ENCODE measurements at places on chromosomes 11 and 22.
A peak's percentile ranks its signal among the peaks of the same experiment; 100 is the strongest.

- DNase-seq, result no peak
- H3K36me3 ChIP-seq, result no peaks in the 10 kb centered on the region
- H3K27me3 ChIP-seq, result peaks cover 2% of the 10 kb centered on the region
- no peaks in the 10 kb centered on the region for H3K4me1 ChIP-seq
These were observed 88.7 kb upstream of the TIMP3 start for GRCh38 chr22:32712644-32713355.

GRCh38 chr11:113847111-113847510, 28.3 kb downstream of the USP28 start:
- no peak overlapping the region for H3K27ac ChIP-seq
- H3K4me3 ChIP-seq, result no peak overlapping the region

- H3K27ac ChIP-seq, result no peak overlapping the region
- no peak overlapping the region for H3K4me3 ChIP-seq
- peaks cover 14% of the 10 kb centered on the region for H3K27me3 ChIP-seq
- H3K4me1 ChIP-seq, result no peaks in the 10 kb centered on the region
These were observed 161.3 kb downstream of the MYO18B start for GRCh38 chr22:25903294-25903693.

- H3K4me1 ChIP-seq, result peaks cover 18% of the 10 kb centered on the region
- H3K4me3 ChIP-seq, result no peak overlapping the region
- no peak for DNase-seq
- no peaks in the 10 kb centered on the region for H3K36me3 ChIP-seq
- no peak overlapping the region for H3K27ac ChIP-seq
These were observed 49.4 kb upstream of the ADA2 start for GRCh38 chr22:17268501-17269223.

- H3K4me1 ChIP-seq, result peaks cover 32% of the 10 kb centered on the region
- H3K27ac ChIP-seq, result no peak overlapping the region
- no peaks in the 10 kb centered on the region for H3K36me3 ChIP-seq
- no peaks in the 10 kb centered on the region for H3K27me3 ChIP-seq
These were observed 2093.5 kb downstream of the LRRC4C start for GRCh38 chr11:39365809-39366436.

DNA sequence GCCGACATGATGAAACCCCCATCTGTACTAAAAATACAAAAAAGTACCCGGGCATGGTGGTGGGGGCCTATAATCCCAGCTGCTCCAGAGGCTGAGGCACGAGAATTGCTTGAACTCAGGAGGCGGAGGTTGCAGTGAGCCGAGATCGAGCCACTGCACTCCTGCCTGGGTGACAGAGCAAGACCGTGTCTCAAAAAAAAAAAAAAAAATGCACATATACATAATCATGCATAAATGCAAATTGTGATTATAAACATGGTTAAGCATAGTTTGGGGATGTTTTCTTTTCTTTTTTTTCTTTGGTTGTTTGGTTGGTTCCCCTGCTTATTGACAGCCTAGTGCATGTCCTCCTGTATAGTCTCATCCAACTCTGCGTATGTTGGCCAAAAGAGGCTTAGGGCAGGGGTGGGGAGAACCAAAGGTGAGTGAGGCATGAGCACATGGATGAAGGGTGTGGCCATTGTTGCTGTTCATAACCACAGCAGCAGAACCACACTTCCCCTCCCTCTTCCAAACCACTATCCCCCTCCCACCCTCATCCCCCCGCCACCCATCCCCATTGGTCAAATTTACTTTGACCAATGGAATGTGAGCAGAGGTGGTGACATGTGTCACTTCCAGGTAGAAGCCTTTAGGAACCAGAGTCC, 6.9 kb upstream of the VPS37C start:
- no peak overlapping the region for H3K27ac ChIP-seq
- H3K36me3 ChIP-seq, result no peaks in the 10 kb centered on the region
- no peak overlapping the region for H3K4me3 ChIP-seq
- DNase-seq, result no peak

- H3K4me1 ChIP-seq, result no peaks in the 10 kb centered on the region
- no peaks in the 10 kb centered on the region for H3K36me3 ChIP-seq
- H3K27me3 ChIP-seq, result peaks cover 2% of the 10 kb centered on the region
- no peak overlapping the region for H3K27ac ChIP-seq
- no peak for DNase-seq
- H3K4me3 ChIP-seq, result no peak overlapping the region
These were observed 43.2 kb upstream of the UBASH3B start for GRCh38 chr11:122612123-122612824.

DNA sequence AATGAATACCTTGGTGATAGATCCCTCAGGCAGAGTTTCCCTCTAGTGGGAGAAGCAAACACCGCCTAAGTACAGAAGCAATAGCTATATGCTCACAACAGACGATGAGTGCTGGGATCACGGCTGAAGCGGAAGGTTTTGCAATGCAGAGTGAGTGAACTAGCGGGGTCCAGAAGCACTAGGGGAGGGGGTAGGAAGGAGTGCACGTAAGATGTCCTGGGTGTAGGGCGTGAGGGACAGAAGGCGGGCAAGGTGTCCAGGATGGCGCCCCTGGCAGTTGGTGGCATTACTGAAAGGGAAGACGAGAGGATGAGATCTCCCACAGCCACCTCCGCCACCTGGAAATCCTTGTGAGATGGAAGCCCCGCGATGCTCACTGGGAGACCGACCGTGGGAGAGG, 81.0 kb downstream of the ETS1 start:
- peak overlapping the region; percentile 98 for H3K27ac ChIP-seq
- H3K4me1 ChIP-seq, result peaks cover 89% of the 10 kb centered on the region
- peaks cover 85% of the 10 kb centered on the region for H3K36me3 ChIP-seq
- peak overlapping the region; percentile 96 for H3K4me3 ChIP-seq
- no peaks in the 10 kb centered on the region for H3K27me3 ChIP-seq

- H3K27me3 ChIP-seq, result no peaks in the 10 kb centered on the region
- H3K4me1 ChIP-seq, result peaks cover 5% of the 10 kb centered on the region
- no peak overlapping the region for H3K4me3 ChIP-seq
- no peak overlapping the region for H3K27ac ChIP-seq
These were observed 43.8 kb upstream of the BARX2 start for GRCh38 chr11:129331871-129332274.

GRCh38 chr11:121904148-121904547, 211.9 kb downstream of the BLID start:
- no peaks in the 10 kb centered on the region for H3K36me3 ChIP-seq
- no peak for DNase-seq
- no peak overlapping the region for H3K27ac ChIP-seq
- H3K4me1 ChIP-seq, result no peaks in the 10 kb centered on the region
- no peak overlapping the region for H3K4me3 ChIP-seq
- H3K27me3 ChIP-seq, result peaks cover 14% of the 10 kb centered on the region

- DNase-seq, result no peak
- H3K36me3 ChIP-seq, result no peaks in the 10 kb centered on the region
- H3K4me1 ChIP-seq, result no peaks in the 10 kb centered on the region
- no peak overlapping the region for H3K27ac ChIP-seq
These were observed 57.4 kb upstream of the RCN1 start for GRCh38 chr11:32033491-32033890.

DNA sequence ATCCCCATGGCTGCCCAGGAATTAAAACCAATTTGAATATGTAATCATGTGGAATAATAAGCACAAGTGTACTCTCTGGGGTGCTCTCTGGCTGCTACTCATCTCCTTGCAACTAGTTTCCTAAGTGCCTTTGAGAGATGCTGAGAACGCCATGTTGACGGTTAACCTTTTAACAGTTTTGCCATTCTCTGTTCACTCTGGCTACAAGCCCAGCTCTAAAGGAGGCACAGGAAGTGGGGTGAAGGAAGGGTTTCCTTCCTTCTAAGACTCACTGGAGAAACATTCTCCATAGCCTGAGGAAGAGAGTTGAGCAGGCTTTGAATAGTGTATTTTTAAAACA, 122.0 kb upstream of the ZC3H12C start:
- peaks cover 14% of the 10 kb centered on the region for H3K4me1 ChIP-seq
- H3K27ac ChIP-seq, result peak overlapping the region; percentile 40
- H3K4me3 ChIP-seq, result no peak overlapping the region
- no peak for DNase-seq

Data from activated CD4-positive, alpha-beta T cell treated with anti-CD3 and anti-CD28 coated beads for 36 hours (primary cell).